ENCODE measurements at places on chromosomes 7 and 10. TPM values are rescaled to one million over a fixed set of nuclear protein-coding genes. Genes with fewer than 3 reads are reported as not detected.

Gene NHLRC2
- total RNA-seq = 12.0 TPM

Gene TMEM229A
- total RNA-seq = not detected

Gene OPN4
- not detected for total RNA-seq

Gene NUDCD3
- total RNA-seq = 66.8 TPM

Gene CEP55
- 28.9 TPM for total RNA-seq

Gene PAX4
- not detected for total RNA-seq

Gene XRCC2
- 6.7 TPM for total RNA-seq

Gene PNLIPRP1
- total RNA-seq = not detected

Gene ANKRD30A
- total RNA-seq = not detected

Gene AOC1
- not detected for total RNA-seq
